Right ventricle myocardium superior (tissue), 1 donor: ENCODE measurements at places on chromosomes 11 and 22. TPM values are rescaled to one million over a fixed set of nuclear protein-coding genes. Genes with fewer than 3 reads are reported as not detected.

The ESAM gene
- 39.0 TPM for total RNA-seq

The TMPRSS13 gene
- not detected for total RNA-seq

The GLB1L2 gene
- total RNA-seq: 0.30 TPM

The IGSF22 gene
- total RNA-seq: 0.86 TPM

The OR52B2 gene
- not detected for total RNA-seq

The C11orf86 gene
- total RNA-seq: not detected

The FBLN1 gene
- 89.5 TPM for total RNA-seq

The SLC5A1 gene
- total RNA-seq: 215 TPM

The EIF3D gene
- 66.2 TPM for total RNA-seq

The BACE1-AS gene
- total RNA-seq: 8.3 TPM

The RIMBP3C gene
- not detected for total RNA-seq

The MMP13 gene
- not detected for total RNA-seq

The CBX7 gene
- total RNA-seq: 69.9 TPM

The GRAMD1B gene
- 19.0 TPM for total RNA-seq
